ENCODE measurements at places on chromosomes 1 and 21.

DNA sequence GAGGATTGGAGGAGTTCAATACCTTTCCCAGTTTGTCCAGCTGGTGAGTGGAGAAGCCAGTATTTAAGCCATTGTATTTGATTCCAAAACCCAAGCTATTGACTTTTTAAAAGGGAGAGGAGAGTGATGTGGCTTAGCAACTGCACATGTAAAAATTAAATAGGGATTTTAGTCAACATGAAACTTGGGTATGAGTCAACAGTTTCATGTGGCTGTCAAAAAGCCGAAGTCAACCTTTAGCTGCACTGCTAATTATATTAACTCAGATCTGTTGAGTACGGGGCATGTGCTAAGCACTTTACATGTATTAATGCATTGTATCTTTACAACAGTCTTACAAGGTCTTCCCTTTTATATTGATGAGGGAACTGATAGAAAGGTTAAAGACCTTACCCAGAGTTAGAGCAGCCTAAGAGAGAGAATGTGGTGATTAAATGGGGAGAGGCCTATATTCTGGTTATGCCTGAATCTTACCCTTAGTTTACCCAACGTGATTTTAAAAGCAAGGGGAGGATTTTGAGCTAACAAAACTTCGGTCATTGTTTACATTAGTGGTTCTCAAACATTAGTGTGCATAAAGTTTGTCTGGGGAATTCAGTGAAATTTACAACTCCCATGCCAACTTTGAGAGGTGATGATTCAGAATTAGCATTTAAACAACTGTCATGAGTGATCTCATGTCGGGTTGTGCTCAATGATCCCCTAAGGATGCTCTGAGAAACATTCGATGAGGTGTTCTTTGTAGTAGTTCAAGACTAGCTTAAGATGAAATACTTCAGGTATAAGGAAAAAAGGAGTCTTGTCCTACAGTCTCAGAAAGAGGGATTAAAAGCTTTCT lies 6.9 kb upstream of the SLC35F3 start:
- no peak for DNase-seq

- peak; percentile 35 for DNase-seq
These were observed 33.8 kb upstream of the MPZL1 start for GRCh38 chr1:167687919-167688519.

- no peak for DNase-seq
These were observed 216.3 kb upstream of the NR5A2 start for GRCh38 chr1:199811163-199811562.

DNA sequence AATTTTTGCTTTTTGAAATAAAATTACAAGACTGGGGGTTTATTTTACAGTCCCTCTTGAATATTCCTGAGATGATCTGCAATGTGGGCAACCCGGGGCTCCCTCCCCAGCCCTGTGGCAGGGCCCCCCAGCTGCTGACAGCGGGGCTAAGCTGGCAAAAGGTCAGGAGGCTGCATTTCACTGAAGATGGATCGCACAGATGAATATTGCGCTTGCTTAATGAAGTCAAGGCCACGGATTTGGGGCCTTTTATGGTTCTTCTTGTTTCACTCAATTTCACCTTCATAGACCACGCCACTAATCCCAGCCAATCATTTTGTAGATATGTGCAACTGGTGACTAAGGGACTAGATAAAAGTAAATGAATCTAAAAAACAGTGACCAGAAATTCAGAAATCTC lies 50.8 kb upstream of the SLC22A15 start:
- DNase-seq = no peak

GRCh38 chr1:203567596-203567995 lies 59.0 kb upstream of the ATP2B4 start:
- no peak for DNase-seq

- DNase-seq = no peak
These were observed 14.7 kb downstream of the COA7 start for GRCh38 chr1:52683367-52683940.

GRCh38 chr1:2384130-2384860 lies 7.1 kb downstream of the MORN1 start:
- no peak for DNase-seq

DNA sequence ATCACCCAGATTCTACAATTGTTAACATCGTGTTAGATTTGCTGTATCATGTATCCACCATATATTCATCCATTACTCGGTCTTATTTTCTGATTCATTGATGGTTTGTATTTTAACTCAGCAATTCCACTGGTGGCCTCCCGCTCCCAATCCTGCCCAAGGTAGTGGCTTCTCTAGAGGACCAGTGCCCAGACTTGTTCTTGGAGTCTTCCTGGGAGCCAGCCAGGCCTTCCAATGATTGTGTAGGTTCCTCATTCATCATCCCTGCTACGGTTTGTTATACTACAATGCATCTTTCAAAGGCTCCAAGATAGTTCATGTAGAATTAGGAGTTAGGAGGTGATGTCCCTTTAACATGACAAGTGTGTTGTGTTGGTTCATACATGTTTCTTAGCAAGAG lies 451.1 kb downstream of the SETD4 start:
- no peak for DNase-seq

GRCh38 chr1:57800376-57800775 lies 376.5 kb upstream of the DAB1 start:
- DNase-seq = no peak

- no peak for DNase-seq
These were observed at the start of gene STUM for GRCh38 chr1:226548256-226549093. STUM (plus strand) TSS chr1:226548764; CDS start chr1:226548905, 141 bp downstream.

- no peak for DNase-seq
These were observed 177.7 kb downstream of the KIF26B start for GRCh38 chr1:245332513-245332912.

DNA sequence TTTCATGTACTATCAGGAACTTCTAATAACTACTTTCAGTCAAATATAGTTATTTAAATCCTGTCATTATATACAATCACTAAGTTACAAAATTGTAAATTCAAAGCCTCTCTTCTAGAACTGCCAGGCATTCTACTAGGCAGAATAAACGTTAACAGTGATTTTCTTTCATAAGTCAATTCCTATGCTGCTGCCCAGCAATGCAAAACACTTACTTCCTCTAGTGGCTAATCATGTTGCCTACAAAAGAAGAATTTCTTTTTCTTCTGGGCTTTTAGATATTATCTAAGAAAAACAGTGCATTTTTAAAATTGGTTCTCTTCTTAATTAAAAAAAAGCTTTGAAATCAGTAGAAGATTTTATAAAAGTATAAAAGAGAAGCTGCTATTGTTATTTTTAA lies 509.8 kb upstream of the ADAMTS5 start:
- no peak for DNase-seq

GRCh38 chr1:103171041-103171590 lies 62.8 kb upstream of the COL11A1 start:
- no peak for DNase-seq

DNA sequence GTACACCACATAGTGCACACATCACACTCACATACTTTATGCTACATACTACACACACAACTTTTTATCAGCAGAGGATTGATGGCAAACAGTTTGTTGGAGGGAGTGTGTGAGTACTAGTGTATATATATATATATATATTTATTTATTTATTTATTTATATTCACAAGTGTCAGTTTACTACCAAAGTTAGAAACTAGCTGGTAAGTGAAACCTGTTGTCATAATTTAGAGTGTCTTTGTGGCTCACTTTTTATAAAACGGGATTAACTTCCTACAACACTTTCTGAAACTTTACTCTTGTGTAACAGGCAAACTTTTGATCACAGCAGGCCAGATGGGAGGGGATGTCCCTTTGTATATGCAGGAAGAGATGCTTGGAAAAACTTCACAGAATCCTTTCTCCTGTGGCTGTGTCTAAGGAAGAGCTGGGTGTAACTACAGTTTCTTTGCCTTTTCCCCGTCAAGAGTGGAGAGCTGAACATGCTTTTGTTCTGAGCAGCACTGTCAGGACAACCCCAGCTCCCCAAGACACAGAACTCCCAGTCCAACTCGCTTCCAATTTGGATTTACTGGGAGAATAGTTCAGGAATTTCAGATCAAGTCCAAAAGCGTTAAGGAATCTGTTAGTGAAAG lies 1.9 kb upstream of the SAMD13 start:
- no peak for DNase-seq

DNA sequence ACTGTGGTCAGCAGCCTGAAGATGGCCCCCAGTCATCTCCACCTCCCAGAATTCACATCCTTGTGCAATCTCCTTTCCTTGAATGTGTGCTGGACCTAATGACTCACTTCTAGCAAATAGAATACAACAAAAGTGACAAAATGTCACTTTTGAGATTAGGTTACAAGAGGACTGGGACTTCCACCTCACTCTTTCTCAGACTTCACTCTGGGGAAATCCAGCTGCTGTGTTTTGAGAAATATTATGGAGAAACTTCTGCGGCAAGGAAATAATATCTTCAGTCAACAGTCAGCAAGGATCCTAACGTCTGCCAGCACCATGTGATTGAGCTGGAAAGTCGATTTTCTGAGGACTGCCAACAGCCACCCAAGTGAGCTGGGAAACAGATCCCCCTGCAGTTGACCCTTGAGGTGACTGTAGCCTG lies 70.5 kb upstream of the GADD45A start:
- DNase-seq = no peak

DNA sequence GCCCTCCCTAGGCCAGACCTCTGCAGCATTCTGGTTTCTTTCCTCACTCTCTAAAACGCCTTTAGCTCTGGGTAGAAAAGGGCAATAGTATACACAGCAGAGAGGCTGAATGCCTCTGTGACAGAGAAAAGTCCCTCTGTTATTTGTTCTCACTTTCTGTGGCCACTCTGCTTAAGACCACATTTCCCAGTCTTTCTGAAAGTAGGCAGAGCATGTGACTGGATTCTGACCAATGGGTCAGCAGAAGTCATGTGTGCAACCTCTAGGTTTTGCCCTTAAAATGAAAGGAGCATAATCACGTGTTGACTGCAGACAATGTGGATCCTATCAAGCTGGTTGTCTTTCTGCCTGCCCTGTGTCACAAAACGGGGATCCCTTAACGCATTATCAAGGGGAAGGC lies 79.7 kb upstream of the MARK1 start:
- DNase-seq = no peak

GRCh38 chr1:21779613-21780521 lies 3.1 kb downstream of the USP48 start:
- no peak for DNase-seq

DNA sequence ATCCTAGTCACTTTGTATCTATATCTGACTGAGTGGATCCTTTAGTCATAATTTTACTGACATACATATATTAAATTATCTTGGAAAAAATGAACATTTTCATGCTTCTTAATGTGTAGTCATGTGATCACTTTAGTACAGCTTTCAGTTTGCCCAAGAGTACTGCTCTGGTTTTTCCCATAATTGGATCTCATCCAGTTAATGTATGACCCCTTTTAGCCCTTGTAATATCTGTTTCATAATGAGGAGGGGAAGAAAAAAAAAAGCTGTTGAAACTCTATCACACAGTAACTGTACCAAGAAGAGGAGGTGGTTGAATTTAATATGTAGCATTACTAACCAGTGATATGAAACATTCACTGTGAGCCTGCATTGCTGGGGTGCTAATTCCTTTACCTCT lies 328.7 kb downstream of the PTPRC start:
- no peak for DNase-seq

DNA sequence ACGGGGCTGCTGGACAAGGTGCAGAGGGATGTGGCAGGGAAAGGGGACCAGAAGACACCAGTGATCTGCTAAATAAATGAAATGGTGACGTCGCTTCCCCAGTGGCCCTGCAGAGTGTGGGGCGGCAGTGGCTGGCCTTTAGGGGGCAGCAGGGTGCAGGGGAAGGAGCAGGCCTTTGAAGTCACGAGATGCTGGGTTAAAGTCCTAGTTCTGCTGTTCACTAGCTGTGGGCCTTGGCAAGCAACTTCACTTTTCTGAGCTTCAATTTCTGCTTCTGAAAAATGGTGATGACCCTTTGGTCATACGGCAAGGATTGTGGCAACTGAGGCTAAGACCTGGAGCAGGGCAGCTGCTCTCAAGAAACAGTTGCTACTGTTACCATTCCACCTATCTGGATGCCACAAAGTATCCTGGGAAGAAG lies 9.2 kb upstream of the GALE start:
- DNase-seq = no peak

DNA sequence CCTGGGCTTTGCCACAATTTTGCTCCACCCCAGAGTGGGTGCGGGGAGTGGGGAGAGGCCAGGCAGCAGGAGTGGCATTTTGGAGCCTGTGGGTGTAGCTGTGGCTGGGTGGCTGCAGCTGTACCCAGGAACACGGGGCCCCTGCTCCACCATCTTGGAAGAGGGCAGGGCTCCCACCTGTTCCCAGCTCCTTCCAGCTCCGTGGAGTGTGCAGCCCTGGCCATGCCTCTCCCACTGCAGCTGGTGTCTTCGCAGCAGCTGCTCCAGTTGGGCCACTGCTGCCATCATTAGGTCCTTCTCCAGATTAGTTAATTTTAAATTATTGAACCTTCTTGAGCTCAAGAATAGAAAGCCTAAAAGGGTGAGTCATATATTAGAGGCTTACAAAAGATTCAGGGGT lies 17.6 kb downstream of the FAM20B start:
- no peak for DNase-seq

DNA sequence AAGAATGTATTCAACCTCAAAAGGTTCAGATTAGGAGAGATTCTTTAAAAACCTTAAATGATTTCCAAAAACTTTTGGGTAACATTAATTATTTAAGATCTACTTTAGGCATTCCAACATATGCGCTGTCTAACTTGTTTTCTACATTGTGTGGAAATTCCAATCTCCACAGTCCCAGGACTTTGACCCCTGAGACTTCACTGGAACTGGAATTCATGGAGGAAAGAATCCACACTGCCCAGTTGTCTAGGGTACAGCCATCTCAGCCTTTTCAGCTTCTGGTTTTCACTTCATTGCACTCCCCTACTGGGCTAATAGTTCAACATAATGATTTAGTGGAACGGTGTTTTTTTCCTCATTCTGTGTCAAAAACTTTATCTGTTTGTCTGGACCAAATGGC lies 161.5 kb downstream of the IER5 start:
- no peak for DNase-seq

DNA sequence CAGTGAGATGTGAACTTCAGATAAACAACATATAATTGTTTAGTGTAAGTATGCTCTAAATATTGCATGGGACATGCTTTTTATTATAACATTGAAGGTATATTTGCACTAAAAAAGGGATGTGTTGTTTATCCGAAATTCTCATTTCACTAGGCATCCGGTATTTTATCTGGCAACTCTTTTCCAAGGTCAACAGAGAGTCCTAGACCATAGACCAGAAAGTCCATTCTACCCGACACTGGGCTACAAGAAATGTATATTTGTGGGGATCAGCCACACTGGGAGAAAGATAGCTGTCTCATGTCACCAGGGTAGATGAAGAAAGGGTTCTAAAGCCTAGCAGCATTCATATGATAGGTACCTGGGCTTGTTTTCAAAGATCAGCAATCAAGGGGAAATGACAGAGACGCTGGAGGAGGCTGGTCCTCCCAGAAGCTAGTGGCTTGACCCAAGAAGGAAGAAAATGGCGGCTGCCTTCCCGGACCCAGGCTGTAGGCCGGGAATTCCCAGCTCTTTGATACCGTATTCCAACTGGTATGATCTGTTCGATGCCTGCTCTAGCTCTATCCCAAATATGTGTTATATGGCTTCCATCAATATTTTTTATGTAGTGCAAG lies 161.1 kb upstream of the IRF2BP2 start:
- no peak for DNase-seq

GRCh38 chr1:109112056-109112651 lies 1.8 kb upstream of the ELAPOR1 start:
- DNase-seq = no peak

Data from HS-27A (cell line).